ENCODE measurements at places on chromosomes 11 and 22. TPM values are rescaled to one million over a fixed set of nuclear protein-coding genes. Genes with fewer than 3 reads are reported as not detected.

GRCh38 chr22:25027959-25028840 is 75.7 kb downstream of the KIAA1671 start:
- no peak overlapping the region for H3K4me3 ChIP-seq
- no peaks in the 10 kb centered on the region for H3K36me3 ChIP-seq
- H3K4me1 ChIP-seq, result no peaks in the 10 kb centered on the region
- DNase-seq, result peak; percentile 64
- H3K27me3 ChIP-seq, result no peaks in the 10 kb centered on the region

DNA sequence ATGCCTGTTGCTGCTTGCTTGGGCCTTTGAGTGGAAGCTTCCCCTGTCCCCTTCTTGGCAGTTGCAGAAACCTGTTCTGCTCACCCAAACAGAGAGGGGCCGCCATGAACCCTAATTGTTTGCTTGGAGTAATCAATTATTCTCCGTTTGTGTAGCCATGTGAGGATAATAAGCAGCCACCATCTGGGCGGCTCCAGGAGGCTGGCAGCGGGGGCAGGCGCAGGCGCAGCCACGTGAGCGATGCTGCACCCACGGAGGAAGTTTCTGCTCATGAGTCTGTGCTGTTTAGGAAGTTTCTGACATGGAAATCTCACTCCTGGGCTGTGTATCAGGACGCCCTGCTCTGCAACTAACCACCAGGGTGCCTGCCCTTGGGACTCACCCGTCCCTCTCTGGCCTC is 90.1 kb downstream of the MPPED1 start:
- no peaks in the 10 kb centered on the region for H3K36me3 ChIP-seq
- H3K4me1 ChIP-seq, result no peaks in the 10 kb centered on the region
- no peak for DNase-seq
- no peak overlapping the region for H3K27ac ChIP-seq

GRCh38 chr11:128610721-128611617 is 23.6 kb upstream of the ETS1 start:
- no peaks in the 10 kb centered on the region for H3K27me3 ChIP-seq
- peaks cover 16% of the 10 kb centered on the region for H3K4me1 ChIP-seq
- no peaks in the 10 kb centered on the region for H3K36me3 ChIP-seq
- H3K4me3 ChIP-seq, result no peak overlapping the region

The OR4A16 gene
- not detected for total RNA-seq

The NRXN2 gene
- 0.72 TPM for total RNA-seq

DNA sequence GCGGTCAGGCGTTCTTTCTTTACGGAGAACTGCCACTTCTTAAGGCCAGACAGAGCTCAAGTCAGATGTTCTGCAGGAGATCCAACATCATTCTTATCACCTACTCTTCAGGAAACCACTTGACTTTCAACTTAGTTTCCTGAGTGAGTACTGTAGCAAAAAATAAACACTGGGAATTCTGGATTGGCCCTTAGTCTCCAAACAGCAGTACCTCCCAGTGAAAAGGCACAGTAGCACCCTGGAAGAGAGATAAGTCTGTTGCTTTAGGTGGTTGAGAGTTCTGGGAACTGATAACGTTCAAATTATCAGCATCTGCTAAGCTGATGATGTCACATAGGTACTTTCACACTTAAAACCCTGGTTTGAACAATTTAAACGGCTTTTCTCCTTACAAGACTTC is 971.8 kb upstream of the TENM4 start:
- no peak for DNase-seq
- H3K27me3 ChIP-seq, result no peaks in the 10 kb centered on the region
- H3K4me3 ChIP-seq, result no peak overlapping the region
- H3K36me3 ChIP-seq, result no peaks in the 10 kb centered on the region

DNA sequence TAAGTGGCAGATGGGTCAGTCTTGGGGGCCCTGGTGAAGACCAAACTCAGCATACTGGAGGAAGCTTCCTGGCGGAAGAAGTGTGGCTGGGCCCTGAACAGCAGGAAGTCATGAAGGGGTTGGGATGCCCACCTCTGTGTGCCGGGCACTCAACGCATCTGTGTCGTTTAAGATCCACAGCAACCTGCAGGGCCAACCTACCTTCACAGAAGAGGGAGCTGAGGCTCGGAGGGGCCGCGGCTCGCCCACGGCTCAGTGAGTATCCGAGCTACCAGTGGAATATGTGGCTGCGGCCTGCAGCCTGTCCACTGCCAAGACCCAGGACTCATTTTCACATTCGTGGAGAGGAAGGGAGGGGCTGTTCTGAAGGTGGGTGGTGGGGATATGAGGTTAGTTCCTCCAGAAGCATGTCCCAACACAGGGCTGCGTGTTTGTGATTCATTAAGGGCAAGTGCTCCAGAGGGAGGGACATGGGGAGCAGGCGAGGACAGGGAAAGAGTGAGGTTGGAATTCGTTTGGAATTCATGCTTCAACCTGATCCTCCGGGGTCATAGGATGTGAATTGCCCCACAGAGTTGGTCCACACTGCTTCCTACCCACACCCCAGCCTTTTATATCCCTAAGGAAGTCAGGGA is 99.6 kb downstream of the MPPED1 start:
- DNase-seq, result no peak
- H3K27ac ChIP-seq, result no peak overlapping the region
- no peak overlapping the region for H3K4me3 ChIP-seq
- no peaks in the 10 kb centered on the region for H3K36me3 ChIP-seq
- H3K27me3 ChIP-seq, result no peaks in the 10 kb centered on the region
- no peaks in the 10 kb centered on the region for H3K4me1 ChIP-seq

The CLDN5 gene
- 274 TPM for total RNA-seq

The CFAP300 gene
- total RNA-seq, result 2.3 TPM

DNA sequence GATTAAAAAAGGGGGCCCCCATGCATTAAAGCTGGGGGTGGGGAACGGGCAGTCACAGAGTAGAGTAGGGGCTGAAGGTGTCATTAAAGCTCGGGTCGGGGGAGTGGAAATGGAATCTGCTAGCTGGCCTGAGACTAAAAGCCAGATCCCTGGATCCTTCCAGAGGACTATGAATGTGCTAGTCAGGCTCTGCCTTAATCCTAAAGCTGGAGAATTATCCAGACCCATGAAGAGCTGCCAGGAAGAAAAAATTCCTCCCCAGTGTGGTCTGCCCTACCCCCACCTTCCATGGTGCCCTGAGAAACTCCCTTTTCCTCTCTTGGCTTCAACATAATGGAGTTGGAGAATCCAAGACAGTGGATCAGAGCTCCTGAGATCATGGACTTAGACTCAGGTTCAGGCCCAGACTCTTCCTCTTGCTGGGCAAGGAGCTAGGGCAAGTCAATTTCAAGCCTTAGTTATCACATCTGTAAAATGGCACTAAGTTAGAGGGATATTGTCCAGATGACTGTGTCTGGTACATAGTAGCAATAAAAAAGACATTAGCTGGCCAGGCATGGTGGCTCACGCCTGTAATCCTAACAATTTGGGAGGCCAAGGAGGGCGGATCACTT is 24.0 kb upstream of the SMTN start:
- no peaks in the 10 kb centered on the region for H3K27me3 ChIP-seq
- no peak overlapping the region for H3K4me3 ChIP-seq
- no peaks in the 10 kb centered on the region for H3K36me3 ChIP-seq
- H3K4me1 ChIP-seq, result peaks cover 7% of the 10 kb centered on the region
- DNase-seq, result no peak
- no peak overlapping the region for H3K27ac ChIP-seq

The USP2 gene
- 3.0 TPM for total RNA-seq

GRCh38 chr11:19730373-19730772 is 17.7 kb downstream of the NAV2 start:
- DNase-seq, result no peak
- H3K36me3 ChIP-seq, result no peaks in the 10 kb centered on the region
- H3K4me1 ChIP-seq, result peaks cover 11% of the 10 kb centered on the region
- H3K27me3 ChIP-seq, result no peaks in the 10 kb centered on the region
- H3K4me3 ChIP-seq, result no peak overlapping the region
- H3K27ac ChIP-seq, result no peak overlapping the region

DNA sequence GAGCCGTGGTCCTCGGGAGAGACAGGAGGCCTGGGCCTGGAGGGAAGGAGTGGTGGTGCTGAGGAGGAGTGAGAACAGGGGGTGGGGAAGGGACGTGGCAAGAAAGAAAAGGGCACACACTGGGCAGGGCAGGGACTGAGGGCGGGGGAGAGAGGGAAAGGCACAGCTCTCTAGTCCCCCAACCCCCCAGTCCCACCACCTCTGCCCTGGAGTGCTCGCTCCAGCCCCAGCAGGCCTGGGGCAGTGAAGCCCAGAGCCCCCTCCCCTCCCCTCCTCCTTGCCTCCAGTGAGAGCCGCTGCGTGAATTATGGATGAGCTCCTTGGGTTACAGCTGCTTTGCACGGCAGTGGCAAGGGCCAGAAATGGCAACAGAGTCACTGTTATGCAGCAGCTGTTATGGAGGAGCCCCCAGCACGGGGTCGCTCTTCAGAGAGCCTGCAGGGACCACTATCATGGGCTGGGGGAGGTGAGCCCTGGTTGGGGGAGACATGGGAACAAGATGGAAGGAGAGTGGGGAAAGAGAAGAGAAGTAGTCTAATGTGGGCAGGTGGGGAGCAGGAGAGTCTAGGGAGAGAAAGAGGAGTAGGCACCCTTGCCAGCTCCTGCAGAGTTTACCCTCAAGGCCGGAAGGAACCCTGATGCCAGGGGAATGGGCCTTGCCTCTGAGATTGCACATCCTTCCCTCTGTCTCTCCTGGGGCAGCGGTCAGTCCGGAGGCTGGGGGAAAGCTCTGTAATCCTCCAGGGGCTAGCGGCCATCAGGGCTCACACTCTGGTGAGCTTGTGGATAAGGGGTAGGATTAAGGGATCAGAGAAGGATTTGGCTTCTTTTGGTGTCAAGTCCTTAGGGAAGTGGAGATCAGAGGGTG is 3.6 kb downstream of the RTN4RL2 start:
- no peak overlapping the region for H3K27ac ChIP-seq
- no peaks in the 10 kb centered on the region for H3K36me3 ChIP-seq
- H3K27me3 ChIP-seq, result peaks cover 14% of the 10 kb centered on the region
- no peak for DNase-seq
- H3K4me1 ChIP-seq, result peaks cover 19% of the 10 kb centered on the region

DNA sequence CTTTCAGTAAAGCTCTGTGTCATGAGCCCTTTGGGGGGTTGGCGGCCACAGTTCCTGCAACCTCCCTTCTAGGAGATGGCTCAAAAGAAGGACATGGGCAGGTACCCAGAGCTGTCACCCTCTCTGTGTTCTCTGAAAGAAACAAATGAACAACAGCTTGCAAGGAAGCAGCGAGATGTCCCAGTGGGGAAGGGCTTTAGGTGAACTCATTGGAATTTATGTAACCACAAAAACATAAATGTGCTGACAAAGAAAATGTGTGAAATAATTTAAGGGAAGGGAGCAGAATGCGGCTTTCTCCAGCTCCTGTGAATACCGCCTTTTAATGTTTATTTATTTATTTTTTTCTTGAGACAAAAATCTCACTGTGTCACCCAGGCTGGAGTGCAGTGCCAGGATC is 3.3 kb downstream of the PARVG start:
- H3K27ac ChIP-seq, result no peak overlapping the region
- DNase-seq, result no peak
- H3K4me3 ChIP-seq, result no peak overlapping the region
- no peaks in the 10 kb centered on the region for H3K36me3 ChIP-seq

All from upper lobe of right lung (tissue), 1 donor.